ENCODE measurements at places on chromosomes 5 and 9.
A peak's percentile ranks its signal among the peaks of the same experiment; 100 is the strongest.

DNA sequence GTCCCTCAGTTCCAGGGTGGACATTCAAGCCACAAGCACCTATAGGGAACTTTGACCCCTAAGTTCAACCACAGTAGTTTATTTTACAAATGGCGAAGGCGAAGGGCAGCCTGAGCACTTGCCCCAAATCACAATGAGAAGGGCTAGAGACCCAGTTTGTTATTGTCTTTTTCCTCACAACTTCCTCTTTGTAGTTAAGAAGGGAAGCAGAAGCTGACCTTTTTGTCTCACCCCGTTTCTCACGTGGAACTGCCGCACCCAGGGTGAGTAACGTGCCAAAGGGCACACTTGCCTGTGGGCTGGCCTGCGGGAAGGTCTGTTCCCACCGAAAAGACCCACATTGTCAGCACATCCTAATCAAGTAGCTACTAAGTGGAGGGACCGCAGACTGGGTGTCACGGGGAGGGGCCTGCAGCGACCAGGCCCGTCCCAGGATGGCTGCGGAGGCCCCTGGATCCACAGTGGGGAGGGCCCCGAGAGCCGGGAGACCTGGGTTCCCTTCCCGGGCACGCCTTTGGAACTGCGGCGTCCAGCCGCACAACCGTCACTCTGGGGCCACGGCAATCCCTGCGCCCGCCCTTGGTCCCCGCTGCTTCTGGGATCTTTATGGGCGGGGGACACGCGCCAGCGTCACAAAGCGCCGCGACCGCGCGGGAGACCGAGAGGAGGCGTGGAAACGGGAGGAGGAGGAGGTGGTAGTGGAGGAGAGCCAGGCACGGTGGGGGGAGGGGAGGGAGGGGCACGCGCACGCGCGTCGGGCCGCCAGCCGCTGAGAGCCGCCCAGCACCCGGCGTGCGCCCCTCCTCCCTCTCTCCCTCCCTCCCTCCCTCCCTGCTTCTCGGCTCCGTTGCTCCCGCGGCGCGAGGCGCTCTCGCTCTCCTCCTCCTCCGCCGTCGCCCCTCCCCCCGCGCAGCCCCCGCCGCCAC, at the start of gene UBE2R2:
Gene UBE2R2, plus strand, starts transcription at position 834 of the 926 bp plus-strand sequence. CDS start 598 bp downstream, outside the sequence.
- peak; percentile 99 for DNase-seq

DNA sequence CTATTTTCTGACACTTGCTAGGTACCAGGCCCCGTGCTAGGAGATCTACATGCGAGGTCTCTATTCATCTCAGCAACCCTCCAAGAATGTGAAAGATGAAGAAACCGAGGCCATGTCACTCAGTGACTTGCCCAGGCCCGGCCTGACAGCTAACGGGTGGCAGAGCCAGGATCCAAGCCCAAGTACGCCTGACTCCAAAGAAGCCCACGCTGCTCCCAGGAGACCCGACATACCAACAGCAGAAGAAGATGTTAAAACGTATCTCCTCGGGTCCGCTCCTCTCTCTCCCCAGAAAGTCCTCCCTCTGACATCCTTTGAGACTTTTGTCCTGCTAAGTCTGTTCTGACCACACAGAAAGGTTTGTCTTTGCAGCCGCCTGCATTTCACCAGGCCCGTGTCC, 65.2 kb downstream of the CRB2 start:
- DNase-seq = no peak

GRCh38 chr9:135302329-135303279, 177.0 kb upstream of the PPP1R26 start:
- no peak for DNase-seq

- DNase-seq = peak; percentile 61
Measured at GRCh38 chr5:145976431-145977155, 40.2 kb downstream of the SH3RF2 start.

GRCh38 chr5:34022121-34022705, 14.4 kb upstream of the AMACR start:
- DNase-seq = peak; percentile 22

DNA sequence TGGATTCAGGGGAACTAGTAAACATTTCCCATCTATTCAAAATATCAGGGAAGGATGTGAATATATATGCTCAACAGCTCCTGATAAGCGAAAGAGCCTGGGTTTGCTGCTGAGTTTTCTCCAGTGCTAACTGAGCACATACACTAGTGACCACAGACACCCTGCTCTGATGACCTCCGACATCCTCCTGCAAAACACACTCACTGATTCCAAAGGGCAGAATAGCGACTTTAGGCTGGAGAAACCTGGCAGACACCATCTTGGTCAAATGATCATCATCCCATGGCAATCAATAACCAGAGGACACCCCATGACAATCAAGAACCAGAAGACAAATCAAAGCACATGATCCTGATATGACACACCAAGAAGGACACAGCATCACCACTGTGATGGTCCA, 9.2 kb upstream of the GADD45G start:
- no peak for DNase-seq

- DNase-seq = no peak
Measured at GRCh38 chr5:5104550-5104949, 35.6 kb upstream of the ADAMTS16 start.

DNA sequence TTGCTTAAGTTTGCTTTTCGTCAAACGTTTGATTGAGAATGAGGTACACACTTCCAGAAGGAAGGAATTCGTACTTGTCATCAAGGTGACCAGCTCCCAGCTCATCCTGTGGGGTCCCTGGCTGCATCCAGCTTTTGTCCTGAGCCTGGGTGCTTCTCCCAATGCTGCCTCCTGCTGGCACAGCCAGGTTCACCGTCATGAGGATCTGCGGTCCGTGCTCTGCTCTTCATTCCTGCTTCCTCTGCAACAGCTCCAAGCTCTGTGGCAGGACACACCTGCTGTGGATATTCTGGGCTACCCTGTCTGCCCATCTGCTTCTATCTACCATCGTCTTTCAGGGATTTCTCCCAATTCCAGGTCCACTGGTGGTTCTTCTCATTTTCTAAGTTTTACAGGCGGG, 13.3 kb upstream of the UBE2QL1 start:
- DNase-seq = peak; percentile 22

Data from NB4 (cell line).